Foreskin keratinocyte (primary cell): ENCODE measurements at places on chromosomes 11 and 22. TPM values are rescaled to one million over a fixed set of nuclear protein-coding genes. Genes with fewer than 3 reads are reported as not detected.

- DNase-seq: no peak
These were observed 144.7 kb downstream of the ENTHD1 start for GRCh38 chr22:39748877-39749276.

The CARD18 gene
- total RNA-seq: 0.48 and 0.78 TPM in 2 replicates

GRCh38 chr11:7480113-7480512, 5.2 kb upstream of the OLFML1 start:
- no peak for DNase-seq

GRCh38 chr11:68436162-68436888, 24.2 kb upstream of the PPP6R3 start:
- no peak for DNase-seq

GRCh38 chr22:48204296-48204695, 1441.8 kb downstream of the TBC1D22A start:
- DNase-seq: no peak

The CLTCL1 gene
- total RNA-seq: 7.8 and 10.4 TPM in 2 replicates

The RNF121 gene
- 21.6 and 24.4 TPM in 2 replicates for total RNA-seq

DNA sequence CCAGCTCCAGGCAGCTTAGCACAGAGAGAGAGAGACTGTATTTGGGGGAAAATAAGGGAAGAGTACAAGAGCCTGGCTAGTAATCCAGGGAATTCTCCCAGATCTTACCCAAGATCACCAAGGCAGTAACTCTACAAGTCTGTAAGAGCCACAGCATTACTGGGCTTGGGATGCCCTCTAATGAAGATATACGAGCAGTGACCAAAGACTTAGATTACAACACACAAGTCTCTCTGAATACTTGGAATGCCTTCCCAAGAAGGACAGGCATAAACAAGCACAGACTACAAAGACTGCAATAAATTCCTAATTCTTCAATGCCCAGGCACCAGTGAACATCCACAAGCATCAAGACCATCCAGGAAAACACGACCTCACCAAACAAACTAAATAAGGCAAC, 17.7 kb downstream of the DNAJC24 start:
- peak; percentile 77 for DNase-seq

The MOGAT2 gene
- not detected in 2 replicates for total RNA-seq

The OR4D5 gene
- total RNA-seq: not detected in 2 replicates

DNA sequence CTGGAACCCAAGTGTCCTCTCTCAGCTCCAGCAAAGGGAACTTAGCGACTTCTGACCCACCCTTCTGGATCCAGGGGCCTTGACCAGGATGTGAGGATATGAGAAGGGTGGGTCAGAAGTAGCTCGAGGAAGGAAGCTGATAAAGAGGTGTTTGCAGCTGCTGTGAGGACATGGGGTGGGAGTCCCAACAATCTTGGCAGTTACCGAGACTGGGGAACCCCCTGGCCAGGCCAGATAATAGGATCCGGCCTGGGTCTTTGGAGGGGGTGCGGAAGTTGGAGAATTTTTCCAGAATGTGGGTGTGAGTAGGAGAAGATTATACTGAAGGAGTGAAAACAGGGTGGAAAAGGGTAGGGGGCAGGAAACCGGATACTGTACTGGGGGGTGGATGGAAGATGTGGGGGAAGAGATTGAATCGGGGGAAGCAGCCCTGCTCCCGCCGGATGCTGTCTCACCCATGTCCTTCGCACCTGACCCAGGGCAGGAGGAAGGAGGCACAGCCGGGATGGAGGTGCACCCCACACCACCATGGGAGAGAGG, 2.8 kb upstream of the MCAM start:
- DNase-seq: no peak

DNA sequence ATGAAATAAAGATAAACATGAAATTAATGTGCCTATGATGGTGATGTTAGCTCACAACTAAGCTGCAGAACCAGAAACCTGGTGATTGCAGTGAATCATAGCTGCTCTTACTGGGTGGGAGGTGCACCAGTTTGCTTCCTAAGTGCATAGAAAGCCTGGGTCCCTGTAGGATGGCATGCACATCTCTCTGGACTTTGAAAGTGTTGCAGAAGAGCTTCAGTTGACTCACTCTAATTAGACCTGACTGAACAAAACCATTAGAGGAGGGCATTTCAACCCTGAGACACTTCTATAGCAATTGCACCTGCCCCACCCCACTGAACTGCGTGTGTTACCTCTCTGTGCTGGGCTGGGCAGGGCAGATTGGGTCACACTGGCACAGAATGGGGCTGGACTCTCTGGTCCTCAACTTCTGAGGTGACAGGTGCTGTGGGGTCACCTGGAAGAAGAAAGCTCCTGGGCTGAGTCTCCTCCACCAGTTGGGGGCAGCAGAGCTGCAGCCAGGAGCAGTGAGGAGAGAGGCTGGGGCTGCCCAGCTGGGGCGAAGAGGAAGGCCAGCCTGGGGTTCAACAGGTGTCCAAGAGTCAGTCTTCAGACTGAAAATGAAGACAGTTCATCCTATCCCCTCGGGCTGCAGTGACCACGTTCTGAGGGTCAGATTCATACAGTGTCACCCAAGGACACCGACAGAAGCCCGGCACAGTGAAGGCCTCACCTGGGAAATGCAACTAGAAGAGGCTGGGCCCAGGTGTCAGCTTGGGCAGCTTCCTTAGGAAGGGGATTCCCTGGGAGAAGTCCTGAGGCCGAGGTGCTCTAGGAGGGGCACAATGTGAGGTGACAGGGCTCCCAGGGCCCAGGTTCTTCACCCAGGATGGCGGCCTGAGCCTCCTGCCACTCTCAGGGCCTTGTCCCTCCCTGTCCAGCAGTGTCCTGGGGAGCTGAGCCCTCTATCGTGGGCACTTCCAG, 58.1 kb downstream of the GGTLC2 start:
- DNase-seq: no peak

The CHRM1 gene
- not detected in 2 replicates for total RNA-seq

- DNase-seq: no peak
These were observed 184.4 kb upstream of the NARS2 start for GRCh38 chr11:78759071-78759470.

GRCh38 chr22:27748751-27749191, 52.8 kb downstream of the MN1 start:
- peak; percentile 33 for DNase-seq

DNA sequence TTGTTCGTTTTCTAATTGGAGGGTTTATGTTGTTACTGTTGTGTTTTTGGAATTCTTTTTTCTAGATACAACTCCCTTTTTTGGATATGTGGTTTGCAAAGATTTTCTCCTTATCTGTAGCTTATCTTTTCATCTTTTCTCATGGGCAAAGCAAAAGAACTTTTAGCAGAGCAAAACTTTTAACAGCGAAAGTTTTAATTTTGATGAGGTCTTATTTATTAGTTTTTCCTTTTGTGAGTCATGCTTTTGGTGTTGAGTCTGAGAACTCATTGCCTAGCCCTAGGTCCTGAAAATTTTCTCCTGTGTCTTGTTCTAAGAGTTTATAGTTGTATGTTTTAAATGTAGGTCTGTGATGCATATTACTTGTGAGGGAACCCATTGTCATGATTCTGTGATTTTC, 99.4 kb downstream of the TEAD1 start:
- DNase-seq: no peak

- no peak for DNase-seq
These were observed 63.9 kb upstream of the CSNK2A3 start for GRCh38 chr11:11416917-11417316.

The TMPRSS5 gene
- 0.14 TPM in 2 replicates for total RNA-seq

The BATF2 gene
- 0.14 and 0.28 TPM in 2 replicates for total RNA-seq

The PRSS23 gene
- 104 and 117 TPM in 2 replicates for total RNA-seq

- DNase-seq: no peak
These were observed 137.8 kb downstream of the KIRREL3 start for GRCh38 chr11:126862664-126863243.

DNA sequence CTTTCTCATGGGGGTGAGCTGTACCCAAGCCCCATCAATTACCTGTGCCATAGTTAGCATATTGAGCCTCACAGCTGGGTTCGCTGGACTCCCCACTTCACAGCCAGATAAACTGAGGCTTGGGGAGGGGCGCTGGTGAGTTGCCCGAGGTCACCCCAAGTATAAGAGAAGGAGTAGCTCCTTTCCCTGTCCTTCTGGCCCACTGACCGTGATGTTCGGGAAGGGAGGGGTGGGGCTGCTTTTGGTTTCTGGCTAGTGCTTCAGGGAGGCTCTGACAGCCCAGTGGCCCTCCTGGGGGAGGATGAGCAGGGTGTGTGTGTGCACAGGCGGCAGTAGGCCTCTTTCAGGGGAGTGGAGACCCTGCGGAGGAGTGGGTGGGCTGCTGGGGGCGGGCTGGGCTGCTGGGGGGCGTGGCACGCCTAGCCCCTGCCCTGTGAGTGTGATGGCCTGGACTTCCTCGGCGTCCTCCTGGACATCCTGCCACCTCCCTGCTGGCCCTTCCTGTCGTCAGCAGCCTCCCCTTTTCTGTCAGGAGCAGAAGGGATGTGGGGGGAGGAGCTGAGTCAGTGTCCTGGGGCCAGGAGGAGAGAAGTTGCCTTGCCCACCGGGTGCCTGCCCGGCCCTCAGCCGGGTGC, 50.3 kb downstream of the TRIOBP start:
- DNase-seq: no peak

GRCh38 chr22:41217553-41218157, 12.5 kb downstream of the L3MBTL2 start:
- peak; percentile 97 for DNase-seq

The DTX4 gene
- 5.7 and 6.2 TPM in 2 replicates for total RNA-seq

- DNase-seq: no peak
These were observed 11.7 kb downstream of the OSBPL5 start for GRCh38 chr11:3153291-3153861.

The RIC3 gene
- total RNA-seq: 0.39 and 0.71 TPM in 2 replicates

DNA sequence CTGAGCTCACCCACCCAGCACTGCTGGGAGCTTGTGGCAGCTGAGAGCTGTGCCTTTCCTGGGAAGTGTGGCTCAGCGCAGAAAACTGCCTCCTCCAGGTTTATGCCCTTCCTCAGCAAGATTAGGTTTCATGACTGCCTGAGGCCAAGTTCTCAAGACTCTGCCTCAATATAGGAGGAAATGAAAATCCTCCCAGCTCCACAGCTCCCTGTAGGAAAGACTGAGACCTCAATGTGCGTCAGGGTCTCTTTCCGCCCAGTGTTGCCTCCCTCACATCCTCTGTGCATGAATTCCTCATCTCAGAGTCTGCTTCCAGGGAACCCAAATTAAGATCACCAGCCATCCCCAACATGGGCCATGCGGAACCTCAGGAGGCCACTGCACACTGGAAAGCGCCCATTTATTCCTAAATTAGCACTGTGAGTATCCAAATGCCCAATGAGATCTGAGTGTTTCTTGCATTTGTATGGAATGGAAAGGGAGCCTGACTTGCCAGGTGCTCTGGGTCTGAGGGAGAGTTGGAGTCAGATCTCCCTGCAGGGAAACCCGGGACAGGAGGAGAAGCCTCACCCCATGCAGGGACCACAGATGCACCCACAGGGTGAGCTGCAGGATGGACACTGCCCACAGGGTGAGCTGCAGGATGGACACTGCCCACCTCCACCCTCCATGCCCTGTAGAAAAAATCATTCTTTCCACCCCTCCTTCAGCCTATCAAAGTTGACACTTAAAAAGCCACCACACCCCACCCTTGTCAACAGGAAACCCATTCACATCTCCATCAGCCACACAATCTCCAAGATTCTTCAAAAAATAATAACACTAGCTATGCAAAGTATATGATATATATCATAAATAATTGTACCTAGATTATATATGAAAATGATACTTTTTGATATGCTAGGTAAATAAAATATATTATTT, 97.4 kb upstream of the IGLL5 start:
- no peak for DNase-seq

DNA sequence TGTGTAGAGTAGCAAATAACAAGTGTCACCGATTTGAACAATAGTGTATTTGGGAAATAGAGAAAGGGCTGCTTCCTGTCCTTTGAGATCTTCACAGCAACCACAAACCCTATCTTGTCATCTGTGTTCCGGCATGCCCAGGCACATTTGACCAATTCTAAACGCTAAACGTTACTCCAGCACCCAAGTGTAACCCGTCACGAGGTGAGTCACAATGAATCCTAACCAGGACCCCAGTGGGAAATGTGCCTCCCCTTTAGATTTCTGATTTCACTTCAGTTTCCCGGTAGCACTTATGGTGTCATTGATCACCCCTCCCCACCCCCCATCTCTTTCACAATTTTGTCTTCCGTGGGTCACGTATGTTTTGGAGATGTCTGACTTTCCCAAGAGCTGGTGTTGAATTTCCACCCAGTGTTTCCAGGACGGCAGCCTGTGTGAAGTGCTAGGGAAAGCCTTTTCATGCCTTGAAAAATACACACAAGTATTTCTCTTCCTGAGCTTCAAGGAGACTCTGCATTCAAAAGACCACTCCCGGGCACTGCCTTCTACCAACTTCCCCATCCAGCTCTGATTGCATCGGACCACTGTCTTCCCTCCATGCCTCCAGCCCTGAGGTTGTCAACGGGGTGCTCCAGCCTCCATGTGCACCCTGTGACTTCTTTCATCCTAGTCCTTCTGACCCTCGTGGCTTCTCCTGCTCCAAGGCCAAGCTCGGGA, 10.5 kb upstream of the C11orf24 start:
- peak; percentile 63 for DNase-seq

The MRGPRX3 gene
- 0.49 and 0.65 TPM in 2 replicates for total RNA-seq

The NCR3LG1 gene
- 4.2 and 9.1 TPM in 2 replicates for total RNA-seq

GRCh38 chr11:98568013-98568412, 452.7 kb upstream of the CNTN5 start:
- no peak for DNase-seq

The SPON1 gene
- not detected in 2 replicates for total RNA-seq

GRCh38 chr11:34546511-34547209, 33.1 kb upstream of the ELF5 start:
- no peak for DNase-seq

- no peak for DNase-seq
These were observed 17.2 kb downstream of the OPCML start for GRCh38 chr11:133515107-133515506.

GRCh38 chr22:46590334-46590733, 29.9 kb upstream of the GRAMD4 start:
- DNase-seq: no peak

DNA sequence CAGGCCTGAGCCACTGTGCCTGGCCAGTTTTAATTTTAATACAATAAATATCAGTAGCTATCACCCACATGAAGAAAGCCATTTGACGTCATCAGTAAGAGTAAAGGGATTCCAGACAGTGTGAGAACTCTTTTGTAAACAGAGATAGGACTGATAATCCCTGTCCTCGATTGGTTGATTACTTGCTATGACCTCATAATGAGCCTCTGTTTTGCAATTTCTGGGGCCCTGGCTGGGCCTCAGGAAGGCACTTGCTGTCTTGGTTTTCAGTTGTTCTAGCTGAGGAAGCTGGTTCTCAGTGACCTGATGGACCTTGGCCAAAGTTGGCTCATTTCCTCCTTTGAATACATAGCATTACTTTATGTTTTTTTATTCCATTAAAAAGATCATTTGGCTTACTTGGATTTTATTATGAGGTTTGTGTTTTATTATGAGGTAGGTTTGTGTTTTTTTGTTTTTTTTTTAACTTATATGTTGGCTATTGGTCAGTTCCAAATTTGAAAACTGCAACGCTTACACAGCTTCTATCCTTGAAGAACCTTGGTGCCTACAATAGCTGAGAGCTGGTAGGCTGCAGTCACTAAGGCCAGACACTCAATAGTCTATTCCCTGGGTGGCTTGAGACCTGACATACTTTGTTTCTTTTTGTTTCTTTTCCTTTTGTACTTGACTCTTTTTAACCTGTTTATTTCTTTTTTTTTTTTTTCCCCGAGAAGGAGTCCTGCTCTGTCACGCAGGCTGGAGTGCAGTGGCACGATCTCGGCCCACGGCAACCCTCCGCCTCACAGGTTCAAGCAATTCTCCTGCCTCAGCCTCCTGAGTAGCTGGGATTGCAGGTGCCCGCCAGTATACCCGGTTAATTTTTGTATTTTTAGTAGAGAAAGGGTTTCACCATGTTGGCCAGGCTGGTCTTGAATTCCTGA, 20.0 kb downstream of the MARK2 start:
- DNase-seq: no peak

The NXPE2 gene
- not detected in 2 replicates for total RNA-seq
